Anterior cingulate cortex (tissue), 58 donors: ENCODE measurements at places on chromosomes 12 and 14.

DNA sequence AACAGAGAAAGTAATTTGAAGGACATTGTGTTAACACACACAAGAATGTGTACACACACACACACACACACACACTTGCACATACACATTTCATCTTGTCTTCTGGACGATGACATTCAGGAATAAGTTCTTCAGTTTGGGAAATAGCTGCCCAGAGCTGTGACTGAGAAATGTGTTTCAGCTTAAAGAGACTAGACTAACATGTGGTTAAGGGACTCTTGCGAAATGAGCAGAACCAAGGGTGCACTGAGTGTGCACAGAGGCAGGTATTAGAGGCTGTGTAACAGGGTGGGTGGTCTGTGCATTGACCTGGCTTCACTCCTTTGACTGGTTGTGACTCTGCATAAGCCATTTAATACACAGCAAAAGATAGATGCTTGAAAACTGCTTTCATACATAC lies 29.4 kb upstream of the KCNA5 start:
- DNase-seq = no peak

DNA sequence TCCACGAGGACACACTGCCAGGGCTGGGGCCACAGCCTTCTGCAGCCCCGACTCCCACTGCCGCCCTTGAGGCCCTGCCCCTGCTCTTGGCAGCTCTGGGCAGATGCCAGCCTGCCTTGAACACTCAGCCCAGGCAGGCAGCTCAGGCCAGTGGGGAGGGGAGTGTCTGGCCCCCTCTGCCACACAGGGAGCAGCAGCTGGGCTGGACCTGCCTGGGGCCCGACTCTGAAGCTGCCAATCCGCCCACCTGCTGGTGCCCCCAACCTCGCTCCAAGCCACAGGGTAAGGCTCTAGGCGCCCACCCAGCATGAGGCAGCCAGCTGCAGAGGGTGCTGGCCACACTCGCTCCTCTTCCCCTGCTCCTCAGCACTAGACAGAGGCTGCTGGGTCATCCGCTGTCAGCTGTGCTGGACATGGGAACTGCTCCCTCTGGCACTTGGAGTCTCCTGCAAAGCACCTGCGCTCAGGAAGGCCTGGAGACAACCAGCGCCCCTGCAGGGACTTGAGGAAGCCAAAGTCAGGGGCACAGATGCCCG lies 24.6 kb upstream of the NUDT14 start:
- no peak for DNase-seq

DNA sequence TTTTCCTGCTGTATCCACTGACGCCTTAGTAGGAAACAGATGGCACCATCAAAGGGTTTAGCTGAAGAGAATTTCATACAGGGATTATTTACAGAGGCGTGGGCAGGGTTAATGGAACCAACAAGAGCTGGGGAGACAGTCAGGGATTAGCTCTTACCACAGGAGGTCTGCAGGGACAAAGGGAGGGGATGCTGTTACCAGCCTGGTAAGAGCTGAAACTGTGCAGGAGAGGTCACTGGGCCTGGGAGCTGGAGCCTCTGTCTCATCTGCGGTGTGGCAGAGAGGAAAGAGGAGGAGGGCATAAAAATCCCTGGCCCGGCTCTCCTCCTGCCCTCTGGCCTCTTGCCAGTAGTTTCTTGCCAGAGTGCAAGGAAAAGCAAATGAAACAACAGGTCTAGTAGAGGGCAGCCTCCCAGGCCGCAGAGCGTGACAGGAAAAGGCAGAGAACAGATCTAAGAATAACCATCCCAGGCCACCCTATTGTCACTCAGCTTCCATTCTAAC lies 18.9 kb upstream of the POC1B start:
- DNase-seq = peak; percentile 1

- DNase-seq = no peak
These were observed 217 bp upstream of the SMIM10L1 start for GRCh38 chr12:11170810-11171144.

- DNase-seq = no peak
These were observed 481.1 kb upstream of the DCN start for GRCh38 chr12:91663744-91664143.

GRCh38 chr14:73924337-73924736 lies 25.6 kb downstream of the FAM161B start:
- no peak for DNase-seq

DNA sequence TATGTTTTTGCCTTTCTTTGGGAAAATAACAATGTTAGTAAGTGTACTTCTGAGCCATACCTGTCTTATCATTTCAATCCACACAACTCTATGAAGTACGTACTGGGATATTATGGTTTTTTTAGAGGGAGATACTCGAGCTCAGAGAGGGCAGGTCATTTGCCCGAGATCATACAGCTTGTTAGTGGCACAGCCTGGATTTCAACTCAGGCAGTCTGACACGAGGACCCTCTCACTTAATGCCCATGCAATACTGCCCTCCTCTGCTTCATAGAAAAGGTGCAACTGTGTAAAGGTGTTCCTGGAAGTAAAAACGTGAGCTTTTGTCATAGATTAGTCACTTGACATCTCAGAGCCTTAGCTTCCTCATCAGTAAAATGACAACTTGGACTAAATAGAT lies 128.0 kb downstream of the NDUFA12 start:
- DNase-seq = no peak

GRCh38 chr14:56760164-56760914 lies 49.9 kb downstream of the OTX2 start:
- no peak for DNase-seq

DNA sequence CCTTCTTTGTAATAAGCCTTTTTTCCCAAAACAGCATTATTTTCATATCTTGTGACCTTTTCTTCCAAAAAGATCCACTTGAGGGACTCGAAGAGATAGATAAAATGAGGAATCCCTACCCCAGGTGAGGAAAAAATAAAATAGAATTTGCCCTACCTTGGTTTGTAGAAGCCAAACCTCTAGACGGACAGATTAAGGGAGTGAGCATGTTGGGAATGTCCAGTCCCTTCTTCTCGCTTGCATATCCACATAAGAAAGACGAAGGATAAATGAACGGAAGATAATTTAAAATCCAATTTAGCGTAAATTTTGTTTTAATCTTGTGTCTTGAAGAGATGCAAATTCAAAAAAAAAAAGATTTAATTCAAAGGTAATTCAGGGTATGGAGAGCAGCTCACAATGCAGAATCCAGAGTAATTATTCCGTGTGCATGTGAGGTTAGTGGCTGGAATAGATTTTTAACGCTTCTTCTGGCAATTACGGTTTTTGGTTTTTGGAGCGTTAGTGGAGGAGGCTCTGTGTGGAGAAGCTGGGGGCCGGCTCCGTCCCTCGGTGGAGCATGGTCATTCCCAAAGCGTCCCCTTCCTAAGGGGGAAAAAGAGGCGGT lies 1.5 kb downstream of the GRIN2B start:
- DNase-seq = no peak

DNA sequence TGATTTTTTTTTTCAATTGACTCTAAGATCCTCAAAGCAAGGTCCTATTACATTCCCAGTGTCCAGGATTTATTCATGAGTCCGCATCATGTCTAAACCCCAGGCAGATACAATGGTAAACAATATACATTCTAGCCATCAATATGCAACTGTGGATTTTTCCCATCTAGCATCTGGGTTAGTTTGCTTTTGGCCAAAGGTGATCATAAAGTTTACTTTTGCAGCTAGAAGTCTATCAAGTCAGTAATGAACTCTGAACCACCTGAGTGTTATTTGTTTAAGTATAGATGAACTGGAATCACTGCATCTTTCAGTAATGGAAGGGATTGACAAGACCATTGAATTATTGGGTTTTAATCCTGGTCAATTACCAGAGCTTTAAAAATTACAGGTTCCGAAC lies 80.8 kb downstream of the STON2 start:
- no peak for DNase-seq

DNA sequence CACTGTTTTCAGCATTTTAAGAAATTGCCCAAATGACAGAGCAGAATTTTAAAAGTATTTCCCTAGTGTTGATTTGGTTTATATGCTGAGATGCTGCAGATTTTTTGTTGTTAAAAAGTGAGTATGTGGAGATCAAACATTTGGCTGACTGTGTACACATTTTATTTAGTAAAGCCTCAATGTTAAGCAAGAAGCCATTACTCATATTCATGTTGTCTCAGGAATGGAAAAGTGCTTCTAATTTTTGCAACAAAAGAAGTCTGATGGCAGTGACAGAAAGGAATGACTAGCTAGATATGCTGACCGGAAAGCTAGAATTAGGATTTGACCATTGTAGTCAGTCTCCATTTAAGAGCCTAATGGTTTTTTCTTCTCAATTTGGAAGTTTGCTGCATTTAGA lies 22.5 kb downstream of the SLC38A6 start:
- no peak for DNase-seq

- no peak for DNase-seq
These were observed 45.5 kb downstream of the SLC4A8 start for GRCh38 chr12:51470116-51470515.

GRCh38 chr14:75752907-75753594 lies 92.0 kb downstream of the TTLL5 start:
- no peak for DNase-seq
